IgD-negative memory B cell (primary cell): ENCODE measurements at places on chromosomes 16 and 17. TPM values are rescaled to one million over a fixed set of nuclear protein-coding genes. Genes with fewer than 3 reads are reported as not detected.

LYRM9 gene
- 16.4 TPM for polyA plus RNA-seq

RNF43 gene
- polyA plus RNA-seq: 0.15 TPM

NT5C3B gene
- 50.1 TPM for polyA plus RNA-seq

KCNH4 gene
- not detected for polyA plus RNA-seq

PTRH2 gene
- polyA plus RNA-seq: 18.4 TPM

SHCBP1 gene
- 1.6 TPM for polyA plus RNA-seq

CLEC19A gene
- not detected for polyA plus RNA-seq

PIK3R5 gene
- polyA plus RNA-seq: 30.7 TPM

ZNF423 gene
- not detected for polyA plus RNA-seq

FN3KRP gene
- 16.7 TPM for polyA plus RNA-seq

CCL15 gene
- polyA plus RNA-seq: not detected

APOH gene
- not detected for polyA plus RNA-seq

LITAFD gene
- not detected for polyA plus RNA-seq

HAS3 gene
- polyA plus RNA-seq: 0.09 TPM

PRSS33 gene
- not detected for polyA plus RNA-seq

SPNS2 gene
- polyA plus RNA-seq: not detected

PLK1 gene
- polyA plus RNA-seq: 0.53 TPM

SMARCE1 gene
- 221 TPM for polyA plus RNA-seq

GPRC5C gene
- polyA plus RNA-seq: 0.18 TPM

ADGRG3 gene
- polyA plus RNA-seq: not detected
